ENCODE measurements at places on chromosomes 2 and 18.

DNA sequence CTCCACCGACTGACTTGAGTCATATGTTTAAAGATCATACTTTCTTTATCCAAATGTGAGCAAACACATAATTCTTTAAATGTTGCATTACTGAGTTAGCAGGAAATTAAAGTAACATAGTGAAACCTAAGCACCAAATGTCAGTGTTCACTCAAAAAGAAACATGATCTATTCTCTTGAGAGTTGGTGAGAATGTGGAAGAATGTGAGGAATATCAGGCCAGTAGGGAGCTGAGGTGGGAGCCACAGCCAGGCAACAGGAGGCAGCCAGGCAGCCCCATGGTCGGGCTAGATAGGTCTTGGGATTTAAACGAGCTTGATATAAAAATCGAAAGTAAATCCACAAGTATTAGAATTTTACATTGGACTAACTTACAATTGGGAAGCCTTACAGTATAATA lies 198.1 kb upstream of the SH3BP4 start:
- no peak for DNase-seq

- DNase-seq: no peak
Observed at GRCh38 chr2:54897420-54898310, 152.6 kb downstream of the RTN4 start.

DNA sequence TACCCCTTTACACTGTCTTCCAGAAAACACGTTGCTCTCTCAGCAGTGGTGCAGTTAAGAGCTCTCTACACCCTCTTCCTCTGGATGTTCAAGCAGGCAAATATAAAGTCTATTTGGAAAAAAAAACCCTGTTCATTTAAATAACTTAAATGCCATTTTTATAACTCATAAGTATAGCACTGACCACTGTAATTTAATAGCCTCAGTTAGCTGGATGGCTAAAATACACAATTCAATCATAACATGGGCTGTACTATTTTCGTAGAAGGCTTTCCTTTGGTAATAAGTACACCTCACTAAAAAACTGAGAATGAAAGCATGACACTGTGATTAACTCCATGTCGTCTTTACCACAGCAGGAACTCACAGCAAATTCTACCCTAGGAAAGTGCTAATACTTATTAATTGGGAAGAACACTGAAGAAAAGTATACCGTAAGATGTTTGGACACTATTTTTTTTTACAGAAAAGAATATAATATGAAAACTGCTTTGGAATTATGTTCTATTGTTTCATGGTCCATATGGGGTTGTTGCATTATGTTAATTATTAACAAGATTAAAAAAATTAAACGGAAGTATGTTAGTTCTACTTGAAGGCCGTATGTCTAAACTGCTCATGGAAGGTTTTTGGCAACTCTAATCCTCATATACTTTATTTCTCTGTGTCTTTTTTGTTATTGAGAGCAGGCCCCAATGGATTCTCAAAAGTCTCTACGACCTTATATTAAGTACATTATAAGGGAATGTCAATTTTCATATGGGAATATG lies 269.1 kb downstream of the ZNF385B start:
- DNase-seq: no peak

GRCh38 chr2:217568289-217568971 lies 434.4 kb downstream of the TNS1 start:
- DNase-seq: no peak

GRCh38 chr2:8551622-8552074 lies 130.2 kb upstream of the ID2 start:
- no peak for DNase-seq

- DNase-seq: no peak
Observed at GRCh38 chr2:160169471-160169870, 30.6 kb downstream of the ITGB6 start.

- DNase-seq: no peak
Observed at GRCh38 chr2:179137200-179137759, 87.3 kb upstream of the CCDC141 start.

GRCh38 chr2:133733901-133734255 lies 165.6 kb upstream of the NCKAP5 start:
- no peak for DNase-seq

- no peak for DNase-seq
Observed at GRCh38 chr18:29605365-29605764, 1428.4 kb upstream of the CDH2 start.

- DNase-seq: no peak
Observed at GRCh38 chr18:62938006-62938405, 222.7 kb downstream of the PHLPP1 start.

- DNase-seq: no peak
Observed at GRCh38 chr18:9329471-9329870, 5.1 kb upstream of the TWSG1 start.

- DNase-seq: no peak
Observed at GRCh38 chr2:200223205-200223784, 83.2 kb upstream of the SPATS2L start.

GRCh38 chr2:219446101-219446504 lies 11.5 kb downstream of the SPEG start:
- DNase-seq: no peak

DNA sequence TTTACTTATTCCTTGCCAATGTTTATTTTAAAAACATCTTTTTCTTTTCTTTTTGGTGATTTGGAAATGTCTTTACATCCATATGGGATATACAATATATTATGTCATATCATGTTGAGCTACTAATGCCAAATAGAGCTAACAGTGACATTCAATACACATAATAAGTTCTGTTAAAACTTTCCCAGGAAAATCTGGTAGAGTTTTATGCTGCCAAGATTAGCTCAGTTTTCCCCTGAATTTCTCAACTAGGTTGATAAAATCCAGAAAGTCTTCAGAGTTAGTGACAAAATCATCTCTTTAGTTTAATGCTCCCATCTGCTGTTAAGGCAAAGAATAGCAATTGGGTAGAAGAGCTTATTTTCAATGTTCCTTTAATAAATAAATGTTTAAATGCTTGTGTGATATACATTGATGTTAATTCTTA lies 9.9 kb downstream of the COL3A1 start:
- no peak for DNase-seq

- no peak for DNase-seq
Observed at GRCh38 chr2:190318514-190318913, 1.1 kb downstream of the HIBCH start.

- DNase-seq: no peak
Observed at GRCh38 chr2:105883911-105884694, 139.4 kb downstream of the NCK2 start.

DNA sequence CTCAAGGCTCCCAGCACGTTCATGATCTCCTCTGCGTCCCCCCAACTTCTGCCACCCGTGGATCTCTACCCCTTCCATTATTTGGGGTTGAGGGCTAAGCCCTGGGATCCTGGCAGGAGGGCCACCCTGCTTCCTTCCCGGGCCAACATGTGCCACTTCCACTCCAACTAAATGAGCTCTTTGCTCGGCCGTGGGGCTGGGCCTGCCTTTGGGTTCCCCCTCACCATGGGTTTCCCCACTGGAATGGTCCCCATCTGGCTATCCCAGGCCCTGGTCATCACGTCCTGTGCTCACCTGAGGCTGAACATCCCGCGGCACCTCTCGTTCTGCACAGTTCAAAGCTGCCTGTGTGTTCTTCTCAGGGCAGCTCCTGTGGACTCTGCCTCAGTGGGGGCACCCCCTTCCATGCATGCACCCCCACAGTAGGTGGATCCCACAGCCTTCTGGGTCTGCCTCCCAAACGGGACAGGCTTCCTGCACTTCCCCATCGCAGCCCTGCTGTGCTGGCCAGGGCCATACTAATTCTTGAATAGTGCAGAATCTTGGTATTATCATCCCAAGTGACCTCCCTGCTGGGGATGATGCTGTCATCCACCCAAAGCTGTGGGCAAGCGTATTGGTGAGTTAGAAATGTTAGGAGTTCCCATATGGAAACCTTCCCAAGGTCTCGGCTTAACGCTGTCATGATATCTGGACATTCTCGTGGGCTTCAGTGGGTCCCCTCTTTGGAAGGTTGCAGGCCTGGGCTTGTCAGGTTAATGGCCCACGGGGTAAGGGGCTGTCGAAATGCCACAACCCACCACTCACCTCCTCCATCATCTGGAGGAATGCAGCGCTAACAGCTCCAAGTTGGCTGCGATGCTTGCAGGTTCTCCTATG lies 150.5 kb upstream of the TWIST2 start:
- no peak for DNase-seq

DNA sequence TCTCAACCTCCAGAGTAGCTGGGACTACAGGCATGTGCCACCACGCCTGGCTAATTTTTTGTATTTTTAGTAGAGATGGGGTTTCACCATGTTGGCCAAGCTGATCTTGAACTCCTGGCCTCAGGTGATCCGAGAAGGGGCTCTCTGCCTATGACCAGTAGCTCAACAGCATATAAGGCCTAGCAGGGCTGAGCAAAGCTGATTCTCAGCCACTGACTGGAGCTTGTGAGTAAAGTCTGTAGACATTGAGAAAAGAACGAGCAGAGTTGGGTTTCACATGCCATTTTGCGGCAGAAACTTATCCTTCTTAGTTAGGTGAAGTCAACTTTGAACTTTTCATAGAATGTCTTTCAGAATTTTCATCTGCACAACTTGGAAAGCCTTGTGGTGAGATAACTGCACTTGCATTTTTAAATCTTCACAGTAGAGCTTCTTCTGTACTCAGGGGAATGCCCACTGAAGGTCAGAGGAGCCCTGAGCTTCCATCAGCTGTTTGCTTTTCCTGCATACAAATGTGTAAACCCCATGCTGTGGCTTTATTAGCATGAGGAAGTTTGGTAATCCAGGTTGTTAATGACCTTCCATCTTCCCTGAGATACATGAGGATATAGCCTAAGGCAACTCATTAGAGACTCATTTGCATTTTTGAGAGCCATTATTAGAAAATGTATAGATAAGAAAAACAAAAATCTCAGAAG lies 602.4 kb downstream of the METTL4 start:
- no peak for DNase-seq

GRCh38 chr18:7567474-7568425 lies 634 bp downstream of the PTPRM start:
- no peak for DNase-seq

GRCh38 chr2:65607662-65608305 lies 175.4 kb upstream of the SPRED2 start:
- DNase-seq: no peak

DNA sequence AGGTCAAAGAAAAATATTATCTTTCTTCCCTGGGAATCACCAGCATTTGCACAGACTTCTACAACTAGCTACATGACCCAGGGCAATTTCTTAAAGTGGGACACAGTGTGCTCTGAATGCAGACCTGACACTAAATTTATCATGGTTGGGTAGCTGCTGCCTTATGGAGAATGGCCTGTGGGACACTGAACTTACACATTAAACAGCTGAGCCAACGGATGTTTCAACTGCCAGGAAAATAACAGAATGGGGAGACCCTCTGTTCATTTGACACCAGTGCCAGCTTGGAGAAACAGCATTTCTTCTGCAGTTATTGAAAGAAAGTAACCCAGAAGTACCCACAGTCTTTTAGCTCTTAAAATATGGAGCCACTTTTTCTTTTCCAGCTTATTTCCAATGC lies 54.1 kb downstream of the SLC8A1 start:
- DNase-seq: no peak

DNA sequence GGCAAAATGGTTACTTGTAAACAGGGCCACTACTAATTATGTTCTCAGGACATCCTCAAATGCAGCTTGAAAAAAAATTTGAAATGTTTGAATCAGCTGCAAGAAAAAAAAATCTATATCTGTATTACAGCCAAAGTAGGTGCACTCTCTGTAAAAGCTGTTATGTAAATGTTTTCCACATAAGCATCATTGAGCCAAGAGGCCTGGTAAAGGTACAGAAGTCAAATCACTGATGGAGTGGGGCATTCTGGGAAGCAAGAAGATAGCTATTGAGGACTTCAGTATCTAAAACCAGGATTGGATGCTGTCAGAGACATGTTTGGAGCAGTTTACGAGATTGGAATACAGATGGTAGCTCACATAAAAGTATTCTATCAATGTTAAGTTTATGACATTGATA lies 80.3 kb downstream of the MAPRE2 start:
- no peak for DNase-seq

GRCh38 chr18:30709595-30709994 lies 332.9 kb downstream of the DSC3 start:
- no peak for DNase-seq

DNA sequence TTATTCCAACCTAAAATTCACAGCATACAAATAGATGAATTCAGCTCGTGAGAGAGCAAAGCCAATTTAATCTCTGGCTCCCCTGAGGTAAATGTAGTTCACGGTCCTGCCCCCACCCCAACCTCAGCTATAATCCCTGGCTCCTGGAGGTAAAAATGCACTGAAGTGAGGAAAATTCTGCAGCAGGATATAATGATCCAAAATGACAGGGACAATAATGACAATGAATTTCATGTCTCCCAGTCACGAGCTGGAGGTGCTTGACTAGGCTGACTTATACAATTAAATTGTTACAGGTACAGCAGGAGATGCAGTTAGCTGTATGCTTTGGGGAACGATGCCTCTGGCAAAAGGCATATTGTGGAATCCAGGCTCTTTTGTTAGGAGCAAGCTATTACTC lies 82.0 kb downstream of the GPD2 start:
- DNase-seq: no peak

GRCh38 chr2:17148407-17149145 lies 369.7 kb downstream of the RAD51AP2 start:
- DNase-seq: no peak

GRCh38 chr2:206482123-206482522 lies 38.8 kb downstream of the ADAM23 start:
- no peak for DNase-seq

DNA sequence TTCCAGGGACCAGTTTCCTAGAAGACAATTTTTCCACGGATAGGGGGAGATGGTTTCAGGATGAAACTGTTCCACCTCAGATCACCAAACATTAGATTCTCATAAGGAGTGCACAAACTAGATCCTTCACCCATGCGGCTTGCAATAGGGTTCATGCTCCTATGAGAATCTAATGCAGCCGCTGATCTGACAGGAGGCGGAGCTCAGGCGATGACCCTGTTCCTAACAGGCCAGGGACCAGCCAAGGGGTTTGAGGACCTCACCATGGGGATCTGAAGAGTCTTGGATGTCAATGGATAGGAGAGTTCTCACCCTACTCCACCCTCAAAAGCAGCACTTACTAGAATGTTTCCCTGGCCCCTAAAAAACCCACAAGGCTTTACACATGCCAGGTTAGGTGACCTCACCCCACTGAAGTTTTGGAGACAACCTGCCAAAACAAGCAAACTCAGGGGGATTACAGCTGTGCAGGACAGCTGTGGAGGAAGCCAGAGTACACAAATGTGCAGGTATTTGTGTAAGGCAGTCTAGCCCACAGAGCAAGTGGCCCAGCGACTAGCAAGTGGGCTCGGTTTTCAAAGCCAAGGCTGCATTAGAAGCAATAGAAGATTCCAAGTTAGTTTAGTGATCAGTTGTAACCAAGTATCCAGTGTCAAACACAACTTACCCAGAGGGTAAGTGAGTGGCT lies 3.9 kb downstream of the EVA1A start:
- no peak for DNase-seq

- DNase-seq: no peak
Observed at GRCh38 chr18:67805261-67805660, 288.7 kb upstream of the DSEL start.

GRCh38 chr2:226325526-226325925 lies 474.1 kb downstream of the IRS1 start:
- no peak for DNase-seq

GRCh38 chr18:159037-159652 lies 788 bp downstream of the USP14 start:
- DNase-seq: no peak

Measured in Panc1 (cell line).